ENCODE measurements at places on chromosomes 2 and 18.
A peak's percentile ranks its signal among the peaks of the same experiment; 100 is the strongest.

DNA sequence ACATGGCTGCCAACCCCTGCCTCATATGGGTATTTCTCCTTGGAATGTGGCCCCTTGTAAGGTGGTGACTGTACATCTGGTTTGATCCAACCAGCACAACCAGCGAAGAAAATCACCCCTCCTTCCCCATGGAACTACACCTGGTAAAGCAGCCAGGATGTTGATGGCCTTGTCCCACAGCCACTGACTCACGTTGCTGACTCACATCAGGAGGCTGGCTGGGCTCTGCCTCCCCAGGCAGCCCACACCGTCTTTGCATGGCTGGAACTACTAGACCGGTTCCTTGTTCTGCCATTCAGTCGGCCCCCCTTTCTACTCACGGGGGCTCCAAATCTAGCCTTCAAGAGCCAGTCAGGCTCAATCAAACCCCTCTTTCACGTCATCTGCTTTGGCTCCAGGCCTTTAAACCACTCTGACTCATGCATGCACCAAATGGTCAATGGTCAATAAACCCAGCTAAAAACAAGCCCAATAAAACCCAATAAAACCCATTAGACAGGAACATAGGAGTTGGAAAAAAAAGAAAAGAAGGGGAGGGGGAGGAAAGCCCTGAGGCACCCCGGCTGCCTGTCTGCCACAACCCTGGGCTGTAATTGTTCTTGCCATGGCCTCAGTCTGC, 114.8 kb downstream of the PLB1 start:
- no peak for DNase-seq

DNA sequence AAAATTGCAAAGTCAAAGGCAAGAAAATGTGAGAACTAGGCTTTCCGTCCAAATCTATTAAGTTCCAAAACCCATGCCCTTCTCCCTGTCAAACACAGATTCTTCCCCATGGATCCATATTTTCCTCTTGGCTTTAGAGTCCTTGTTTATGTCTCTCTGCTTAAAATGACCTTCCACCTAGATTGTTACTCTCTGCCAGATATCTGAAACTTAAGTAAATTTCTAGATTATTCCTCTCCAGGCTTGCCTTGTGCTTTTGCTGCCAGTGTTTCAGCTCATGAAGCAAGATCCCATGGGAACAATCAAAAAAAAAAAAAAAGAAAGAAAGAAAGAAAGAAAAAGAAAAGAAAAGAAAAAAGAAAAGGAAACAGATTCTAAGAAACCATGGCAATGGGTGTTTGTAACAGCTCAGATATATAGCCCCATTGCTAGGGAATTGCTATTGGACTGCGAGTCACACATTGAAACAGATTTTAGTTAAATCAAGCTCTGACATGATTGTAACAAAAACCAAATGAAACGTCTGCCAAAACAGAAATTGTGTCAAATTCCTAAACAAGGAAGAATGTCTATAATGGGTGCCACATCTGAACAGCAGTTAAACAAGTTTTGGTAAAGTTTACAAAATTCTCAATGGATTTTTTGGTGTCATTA, 660.7 kb upstream of the CNTNAP5 start:
- no peak for DNase-seq

GRCh38 chr2:85810371-85811179, 56.8 kb downstream of the ATOH8 start:
- DNase-seq, result no peak

- no peak for DNase-seq
These were observed 87.3 kb upstream of the SH3BP4 start for GRCh38 chr2:234864506-234864905.

DNA sequence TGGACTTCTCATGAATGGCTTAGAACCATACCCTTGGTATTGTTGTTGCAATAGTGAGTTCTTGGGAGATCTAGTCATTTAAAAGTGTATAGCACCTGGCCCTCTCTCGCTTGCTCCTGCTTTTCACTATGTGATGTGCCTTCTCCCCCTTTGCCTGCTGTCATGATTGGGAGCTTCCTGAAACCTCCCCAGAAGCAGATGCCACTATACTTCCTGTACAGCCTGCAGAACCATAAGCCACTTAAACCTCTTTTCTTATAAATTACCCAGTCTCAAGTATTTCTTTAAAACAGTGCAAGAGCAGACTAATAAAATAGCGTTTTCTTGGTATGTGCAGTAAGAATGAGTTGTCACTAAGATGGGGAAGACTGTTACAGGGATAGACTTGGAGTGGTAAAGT, 31.6 kb downstream of the BAZ2B start:
- no peak for DNase-seq

DNA sequence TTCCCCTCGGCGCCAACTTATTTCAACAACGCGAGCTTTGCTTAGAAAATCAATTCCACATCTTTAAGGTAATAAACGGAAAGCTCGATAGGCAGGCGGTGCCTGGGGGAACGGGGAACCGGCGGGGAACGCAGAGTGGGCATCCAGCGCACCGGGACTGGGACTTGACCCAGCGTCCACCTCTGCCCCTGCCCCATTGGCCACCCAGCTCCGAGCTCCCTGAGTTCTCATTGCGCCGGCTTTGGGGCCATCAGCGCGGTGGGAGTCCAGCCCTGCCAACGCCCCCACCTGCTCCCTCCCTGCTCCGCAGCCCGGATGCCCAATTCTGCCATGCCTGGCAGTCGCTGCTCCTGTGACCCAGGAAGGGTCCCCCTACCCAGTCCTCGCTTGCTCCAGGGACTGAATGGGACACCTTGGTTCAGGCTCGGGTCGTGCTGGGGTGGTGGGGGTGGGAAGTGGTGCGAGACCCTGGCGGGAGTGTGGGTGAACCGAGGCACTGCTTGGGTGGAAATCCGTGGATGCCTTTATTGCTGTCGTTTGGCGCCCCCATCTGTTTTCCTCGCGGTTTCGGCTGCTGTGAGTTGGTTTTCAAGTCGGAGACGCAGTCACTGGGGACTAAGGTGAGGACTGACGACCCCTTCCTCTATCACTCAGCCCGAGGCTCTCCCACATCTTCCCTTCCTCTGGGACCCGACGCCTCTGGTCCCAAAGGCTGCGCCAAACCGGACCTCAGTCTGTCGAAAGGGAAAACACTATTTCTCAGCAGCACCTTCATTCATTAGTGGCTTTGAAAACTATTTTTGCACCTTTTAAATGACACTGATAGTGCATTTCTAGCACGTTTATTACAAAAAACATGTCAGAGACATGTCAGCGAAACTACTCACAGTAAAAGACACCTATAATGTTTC, 2.4 kb upstream of the EVX2 start:
- DNase-seq, result peak; percentile 63

DNA sequence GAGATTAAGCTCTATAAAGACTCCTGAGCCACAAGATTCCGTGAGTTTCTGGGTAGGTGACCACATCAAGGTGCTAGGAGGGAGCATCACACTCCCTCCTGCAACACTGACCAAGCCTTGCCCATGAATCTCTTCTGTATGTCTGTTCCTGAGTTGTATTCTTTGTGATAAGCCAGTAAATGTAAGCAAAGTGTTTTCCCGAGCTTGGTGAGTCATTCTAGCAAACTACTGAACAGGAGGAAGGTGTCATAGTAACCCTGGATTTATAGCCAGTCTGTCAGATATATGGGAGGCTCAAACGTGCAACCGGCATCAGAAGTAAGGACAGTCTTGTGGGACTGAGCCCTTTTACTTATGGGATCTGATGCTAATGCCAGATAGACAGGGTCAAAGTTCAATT, 346.1 kb upstream of the KYNU start:
- no peak for DNase-seq

DNA sequence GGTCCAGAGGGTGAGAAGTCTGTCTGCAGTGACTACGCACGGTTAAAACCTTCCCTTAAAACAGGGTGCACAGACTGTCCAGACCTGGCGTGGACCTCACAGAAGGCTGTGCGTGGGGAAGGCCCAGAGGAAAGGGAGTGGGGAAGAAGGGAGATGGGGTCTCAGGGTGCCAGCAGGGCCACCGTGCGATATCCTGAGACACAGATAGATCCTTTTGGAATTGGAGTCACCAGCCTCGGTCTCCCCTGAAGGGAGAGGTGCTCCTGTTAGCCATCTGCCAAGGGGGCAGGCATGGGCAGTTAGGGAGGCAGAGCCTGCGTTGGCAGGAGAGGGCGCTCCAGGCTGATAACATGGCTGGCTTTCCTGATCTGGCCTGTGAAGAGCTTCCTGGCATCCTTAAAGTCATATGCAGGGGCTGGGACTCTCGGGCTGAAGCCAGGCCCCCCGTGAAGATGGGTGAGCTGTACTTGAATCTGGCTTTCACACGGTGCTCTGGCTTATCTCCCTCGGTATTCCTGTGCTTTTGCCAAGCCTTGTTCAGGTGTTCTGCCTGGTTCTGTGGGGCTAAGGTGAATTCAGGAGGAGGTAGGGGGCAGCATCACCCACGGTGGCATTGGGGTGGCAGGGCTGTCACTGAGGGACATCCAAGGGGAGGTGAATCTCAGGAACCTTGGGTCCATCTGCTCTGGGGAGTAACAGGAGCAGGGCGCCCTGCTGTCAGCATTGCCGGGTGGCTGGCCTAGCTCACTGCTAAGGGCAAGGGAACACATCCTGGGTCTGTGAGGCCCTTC, 107.2 kb upstream of the SMAD2 start:
- DNase-seq, result no peak

GRCh38 chr2:189302274-189302948, 122.8 kb upstream of the COL5A2 start:
- DNase-seq, result no peak

DNA sequence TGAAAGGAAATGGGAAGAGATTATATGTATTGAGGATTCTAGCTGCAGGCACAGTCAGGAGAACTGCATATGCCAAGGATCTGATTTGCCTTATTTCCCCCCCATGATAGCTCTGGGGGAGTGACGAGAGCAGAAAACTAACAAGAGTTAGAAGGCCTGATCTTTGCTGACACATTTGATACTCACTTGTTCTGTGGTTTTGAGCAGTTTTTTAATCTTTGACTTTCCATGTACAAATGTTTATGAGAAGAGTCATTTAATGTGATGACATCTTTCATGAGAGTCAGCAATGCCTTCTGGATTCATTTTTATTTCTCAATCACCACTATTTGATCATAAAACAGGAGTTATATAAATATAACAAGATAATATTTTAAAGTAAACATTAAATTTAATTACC, 12.7 kb upstream of the SERPINB7 start:
- no peak for DNase-seq

GRCh38 chr2:39871291-39871761, 92.3 kb upstream of the THUMPD2 start:
- DNase-seq, result peak; percentile 11

DNA sequence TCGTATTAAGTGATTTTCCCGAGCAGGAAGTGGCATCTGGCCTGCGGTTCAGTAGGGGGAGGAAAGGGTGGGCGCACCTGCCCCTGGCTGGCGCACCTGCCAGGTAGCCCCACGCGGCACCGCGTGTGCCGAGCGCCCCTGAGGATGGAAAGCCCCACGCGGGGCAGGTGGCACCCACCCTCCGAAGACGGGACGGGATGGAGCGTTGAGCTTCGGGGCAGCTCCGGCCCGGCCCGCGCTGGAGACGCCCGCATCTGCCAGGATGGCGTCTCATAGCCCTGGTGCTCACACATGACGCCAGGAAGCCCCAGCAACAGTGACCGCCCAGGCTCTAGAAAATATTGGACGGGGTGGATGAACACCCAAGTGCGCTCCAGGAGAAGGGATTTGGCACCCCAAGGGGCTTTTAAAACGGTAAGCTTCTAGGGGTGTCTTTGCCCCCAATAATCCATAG, 2.5 kb upstream of the NFATC1 start:
- DNase-seq, result peak; percentile 26

DNA sequence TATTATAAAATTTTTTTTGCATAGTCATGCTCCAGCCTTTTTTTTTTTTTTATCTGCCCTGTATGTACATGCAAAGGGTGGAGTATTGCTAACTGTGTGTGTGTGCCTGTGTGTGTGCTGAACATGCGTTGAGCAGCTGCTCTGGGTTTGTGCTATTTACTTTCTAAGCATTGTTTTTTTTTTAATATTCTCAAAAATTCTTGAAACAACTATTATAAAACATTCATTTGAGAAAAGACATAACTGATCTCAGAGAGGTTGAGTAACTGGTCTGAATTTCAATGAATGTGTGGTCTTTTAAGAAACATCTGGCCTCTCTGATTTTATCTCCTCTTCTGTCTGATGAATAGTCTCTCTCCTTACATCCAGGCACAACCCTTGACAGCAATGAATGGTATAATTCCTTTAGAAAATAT, 366.0 kb upstream of the SLC14A2 start:
- no peak for DNase-seq

DNA sequence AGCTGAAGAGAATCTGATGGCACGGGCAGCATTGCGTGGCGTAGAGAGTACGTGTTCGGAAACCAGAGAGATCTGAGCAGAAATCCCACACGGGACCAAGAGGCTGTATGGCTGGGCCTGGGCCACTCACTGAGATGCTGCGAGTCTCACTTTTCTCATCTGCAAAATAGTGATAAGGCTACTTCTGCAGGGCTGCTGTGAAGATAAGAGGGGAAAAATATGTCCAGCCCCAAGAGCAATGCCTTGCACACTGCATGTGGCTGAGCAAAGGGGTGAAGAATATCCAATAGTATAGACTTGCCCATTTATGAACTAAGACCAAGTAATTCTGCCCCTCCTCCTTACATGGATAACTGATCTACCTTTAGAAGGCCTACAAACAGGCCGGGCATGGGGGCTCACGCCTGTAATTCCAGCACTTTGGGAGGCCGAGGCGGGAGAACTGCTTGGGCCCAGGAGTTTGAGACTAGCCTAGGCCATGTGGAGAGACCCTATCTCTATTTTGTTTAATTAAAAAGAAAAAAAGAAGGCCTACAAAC, 3.1 kb downstream of the FECH start:
- DNase-seq, result no peak

- no peak for DNase-seq
These were observed 145.0 kb downstream of the EVA1A start for GRCh38 chr2:75415731-75416130.

DNA sequence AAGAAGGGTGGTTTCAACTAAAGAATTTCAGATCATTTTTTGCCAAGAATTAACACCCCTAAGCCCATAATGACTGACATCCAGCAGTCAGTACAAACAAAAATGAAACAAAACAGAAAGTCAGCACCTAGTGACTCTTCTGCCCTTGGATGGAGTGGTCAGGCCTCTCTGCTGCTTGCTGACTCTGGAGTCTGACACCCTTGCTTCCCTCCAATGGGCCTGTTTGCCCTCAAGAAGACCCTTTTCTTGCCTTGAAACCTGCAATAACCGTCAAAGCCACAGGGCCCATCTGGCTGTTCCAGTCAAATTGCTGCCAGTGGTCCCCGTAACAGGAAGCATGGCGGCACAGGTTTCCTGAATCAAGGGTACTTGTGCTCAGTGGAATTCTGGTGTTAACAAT, 27.2 kb upstream of the CYTIP start:
- no peak for DNase-seq
